ENCODE measurements at places on chromosomes 16 and 17.

GRCh38 chr16:85396879-85397871 lies 215.9 kb upstream of the GSE1 start:
- DNase-seq = no peak

DNA sequence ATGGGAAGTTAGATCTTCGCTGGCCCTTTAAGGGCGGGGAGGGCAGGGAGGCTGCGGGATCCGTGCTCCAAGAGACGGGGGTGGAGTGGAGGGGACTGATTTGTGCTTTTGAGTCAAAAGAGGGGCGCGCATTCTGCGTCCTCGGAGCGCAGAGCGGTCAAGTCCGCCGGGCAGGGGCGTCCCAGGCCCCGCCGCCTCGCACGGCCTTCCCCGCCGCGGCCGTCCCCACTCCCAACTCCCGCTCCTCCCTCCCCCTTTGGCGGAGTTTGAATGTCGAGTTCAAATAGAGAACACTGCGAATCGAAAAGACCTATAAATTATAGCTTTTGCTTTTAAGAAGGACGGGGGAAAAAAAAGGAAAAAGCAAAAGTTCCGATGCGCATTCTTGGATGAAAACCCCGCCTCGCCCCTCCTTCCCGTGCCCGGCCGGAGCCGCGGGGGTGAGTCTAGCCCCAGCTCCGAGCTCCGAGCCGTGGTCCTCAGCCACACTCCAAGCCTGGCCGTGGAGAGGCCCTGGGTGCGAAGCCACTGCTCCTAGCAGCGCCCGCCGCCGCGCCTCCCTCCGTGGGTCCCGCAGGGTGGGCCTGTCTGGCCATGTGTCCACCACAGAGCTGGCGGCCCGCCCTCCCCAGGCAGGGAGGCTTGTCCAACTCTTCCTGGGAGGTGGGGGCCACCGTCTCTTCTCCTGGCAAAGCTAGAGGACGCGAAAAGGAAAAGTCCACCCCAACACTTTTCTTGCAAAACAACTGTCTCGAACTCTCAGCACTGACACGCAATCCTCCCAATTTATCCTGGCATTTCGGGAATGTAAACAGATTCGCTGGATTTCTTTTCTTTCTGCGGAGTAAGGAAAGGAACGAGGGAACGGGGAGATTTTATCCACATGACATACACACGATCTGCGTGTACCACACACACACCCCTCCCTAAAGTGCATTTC lies 3.6 kb downstream of the CBX8 start:
- no peak for DNase-seq

DNA sequence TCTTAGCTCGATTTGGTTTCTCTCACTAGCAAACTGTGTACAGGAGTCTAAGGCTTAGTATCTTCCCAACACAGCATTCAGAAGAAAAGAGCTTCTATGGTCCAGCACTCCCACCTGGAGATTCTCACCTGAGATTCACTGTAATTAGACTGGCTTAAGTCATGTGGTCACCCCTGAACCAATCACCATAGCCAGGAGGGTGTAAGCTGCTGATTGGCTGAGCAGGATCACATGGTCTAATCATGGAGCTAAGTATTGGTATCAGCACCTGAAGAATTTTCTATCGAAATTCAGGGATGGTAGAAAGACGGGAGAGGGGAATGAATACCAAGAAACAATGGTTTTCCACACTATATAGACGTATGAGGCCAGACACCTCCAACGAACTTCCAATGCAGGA lies 359.8 kb upstream of the ERCC4 start:
- no peak for DNase-seq

GRCh38 chr17:33015716-33016346 lies 24.2 kb downstream of the SPACA3 start:
- no peak for DNase-seq

Measured in amygdala (tissue), 56 donors.